Stimulated activated CD4-positive, alpha-beta T cell treated with anti-CD3 and anti-CD28 coated beads, Interleukin-15, amount 100 ng/mL, for 1 hour (primary cell): ENCODE measurements at places on chromosomes 12 and 14.

GRCh38 chr12:96241846-96242256, 47.7 kb downstream of the ELK3 start:
- no peak for DNase-seq

DNA sequence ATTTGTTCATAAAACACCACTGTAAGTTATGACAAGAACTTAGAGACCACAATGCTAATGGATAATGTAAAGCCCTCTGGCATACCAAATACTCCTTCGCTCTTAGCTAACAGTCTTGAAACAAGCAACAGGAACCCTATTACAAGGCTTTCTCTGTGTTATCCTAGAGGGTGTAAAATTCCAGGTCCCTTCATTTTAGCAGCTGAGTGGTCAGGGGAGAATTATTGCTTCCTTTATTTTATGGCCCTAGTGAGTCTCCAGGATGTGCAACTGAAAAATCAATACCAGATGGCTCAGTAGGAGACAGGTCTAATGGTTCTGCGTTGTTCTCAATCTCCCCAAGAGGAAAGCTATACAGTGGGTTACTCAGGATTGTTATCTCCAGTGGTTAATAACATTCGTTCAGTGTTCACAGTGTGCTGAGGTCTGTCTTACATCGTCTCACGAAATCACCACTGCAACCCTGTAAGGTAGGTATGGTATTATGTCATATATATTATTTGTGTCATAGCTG, 172.7 kb upstream of the CNOT2 start:
- DNase-seq, result no peak

DNA sequence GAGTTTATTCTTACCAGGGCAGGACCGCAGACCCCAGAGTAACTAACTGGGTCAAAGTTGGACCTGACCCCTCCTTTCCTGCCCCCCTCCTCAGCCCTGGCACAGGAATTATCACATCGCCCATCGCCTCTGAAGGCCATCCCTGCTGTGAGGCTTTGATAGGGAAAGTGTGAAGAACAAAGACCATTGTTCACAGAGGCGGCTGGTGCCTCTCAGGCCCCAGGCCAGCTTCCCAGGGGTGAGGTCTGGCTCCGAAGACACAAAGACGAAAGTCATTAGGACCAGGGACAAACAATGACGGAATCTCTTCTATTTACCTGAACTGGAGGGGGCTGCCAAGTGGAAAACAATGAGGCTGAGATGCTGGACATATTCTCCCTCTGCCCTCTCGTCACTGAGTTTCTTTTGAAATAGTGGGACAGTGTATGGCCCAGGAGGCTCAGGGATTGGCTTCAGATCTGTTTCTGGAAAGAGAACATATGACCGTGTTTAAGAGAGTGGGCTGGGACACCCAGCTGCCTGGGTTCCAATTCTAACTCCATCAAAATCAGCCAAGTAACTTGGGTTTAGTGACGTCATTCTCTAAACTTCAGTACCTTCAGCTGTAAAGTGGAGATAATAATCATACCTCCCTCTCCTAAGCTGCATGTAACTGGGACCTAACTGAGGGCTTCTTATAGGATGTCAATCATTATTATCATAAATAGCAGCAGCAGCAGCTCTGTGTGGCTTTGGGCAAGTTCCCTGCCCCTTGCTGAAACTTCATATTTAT, 769.4 kb downstream of the MED13L start:
- no peak for DNase-seq

DNA sequence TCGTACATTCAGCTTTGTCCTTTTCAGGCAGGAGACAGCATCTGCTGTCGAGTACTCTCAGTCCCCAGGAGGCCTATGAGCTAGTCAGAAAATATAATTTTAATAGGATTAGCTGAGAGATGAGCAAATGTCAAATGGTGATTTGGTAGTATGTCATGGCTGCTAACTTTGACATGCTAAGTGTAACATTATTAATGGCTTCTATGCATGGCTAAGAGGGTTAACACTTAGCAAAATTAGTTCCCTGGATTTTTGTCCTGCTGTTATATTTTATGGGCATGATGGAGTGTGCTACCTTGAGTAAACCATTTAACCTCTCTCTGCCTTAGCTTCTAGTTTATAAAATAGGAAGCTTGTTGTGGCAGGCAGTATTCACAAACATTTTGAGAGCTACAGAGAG, 2.9 kb upstream of the PCNX1 start:
- no peak for DNase-seq

- DNase-seq, result no peak
These were observed 32.8 kb downstream of the GTF2A1 start for GRCh38 chr14:81187832-81188522.

DNA sequence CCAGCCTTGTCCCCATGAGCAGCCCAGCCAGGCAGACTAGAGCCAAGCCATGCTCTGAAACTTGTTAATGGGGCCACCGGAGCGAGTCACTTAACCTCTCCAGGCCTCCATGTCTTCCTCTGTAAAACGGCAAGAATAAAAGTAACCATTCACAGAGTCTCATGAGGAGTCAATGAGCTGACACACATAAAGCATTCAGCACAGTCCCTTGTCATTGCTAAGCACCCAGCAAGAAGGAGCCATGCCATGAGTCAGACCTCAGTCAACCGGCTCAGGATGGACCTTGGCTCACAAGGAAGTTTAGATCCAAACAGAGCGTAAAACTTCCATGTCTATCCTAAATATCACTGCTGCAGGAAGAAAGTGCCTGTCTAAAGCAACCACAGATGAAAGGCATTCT, 10.6 kb downstream of the FICD start:
- no peak for DNase-seq

GRCh38 chr12:7351177-7351576, 47.3 kb downstream of the ACSM4 start:
- DNase-seq, result no peak

GRCh38 chr12:65123435-65124063, 2.4 kb upstream of the WIF1 start:
- no peak for DNase-seq

DNA sequence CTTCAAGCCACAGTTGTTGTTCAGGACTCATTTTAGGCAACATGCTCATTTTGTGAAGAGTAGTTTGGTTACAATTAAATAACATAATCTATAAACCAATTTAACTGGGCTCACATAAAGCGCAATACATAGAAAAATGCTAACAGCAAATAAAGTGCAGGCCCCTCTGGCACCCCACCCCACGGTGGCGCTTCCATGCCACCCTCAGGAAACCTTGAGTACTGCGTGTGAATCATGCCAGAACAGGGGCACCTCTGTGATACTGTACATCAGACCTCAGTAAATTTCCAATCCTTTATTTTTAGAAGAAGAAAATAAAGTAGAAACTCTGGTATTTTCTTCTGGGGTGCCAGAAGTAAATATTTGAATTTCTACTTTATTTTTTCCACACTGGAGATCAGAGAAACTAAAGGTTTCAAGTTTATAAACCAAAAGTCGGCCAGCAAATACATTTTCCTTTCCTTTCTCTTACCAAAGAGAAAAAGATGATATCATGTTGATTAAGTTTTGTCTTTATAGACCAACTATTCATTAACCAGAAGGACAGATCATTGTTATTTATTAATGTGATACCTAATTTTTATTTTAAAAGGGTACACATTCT, 316.8 kb downstream of the PAWR start:
- no peak for DNase-seq

GRCh38 chr12:109888179-109889020, 8.1 kb upstream of the GLTP start:
- no peak for DNase-seq

DNA sequence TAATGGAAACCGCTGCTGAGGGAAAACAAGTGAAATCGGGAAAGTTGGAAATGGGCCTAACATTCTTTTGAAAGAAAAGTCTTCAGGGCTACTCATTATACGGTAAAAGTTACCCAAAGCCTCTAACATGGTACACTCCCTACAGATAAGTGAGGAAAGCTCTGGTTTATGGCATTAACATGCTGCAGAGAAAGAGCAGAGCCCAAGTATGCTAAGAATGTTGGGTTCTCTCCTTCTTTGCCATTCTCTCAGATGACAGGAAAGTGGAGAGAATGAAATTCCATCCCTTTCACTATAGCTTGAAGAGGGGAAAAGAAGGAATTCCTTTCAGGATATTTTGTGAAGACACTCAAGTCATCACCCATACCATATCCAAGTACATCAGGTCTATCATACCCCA, 348.0 kb downstream of the SEC23A start:
- no peak for DNase-seq
